Stimulated activated CD8-positive, alpha-beta memory T cell treated with anti-CD3 and anti-CD28 coated beads, Interleukin-7, amount 100 ng/mL, for 1 hour (primary cell): ENCODE measurements at places on chromosomes 3 and 15.

DNA sequence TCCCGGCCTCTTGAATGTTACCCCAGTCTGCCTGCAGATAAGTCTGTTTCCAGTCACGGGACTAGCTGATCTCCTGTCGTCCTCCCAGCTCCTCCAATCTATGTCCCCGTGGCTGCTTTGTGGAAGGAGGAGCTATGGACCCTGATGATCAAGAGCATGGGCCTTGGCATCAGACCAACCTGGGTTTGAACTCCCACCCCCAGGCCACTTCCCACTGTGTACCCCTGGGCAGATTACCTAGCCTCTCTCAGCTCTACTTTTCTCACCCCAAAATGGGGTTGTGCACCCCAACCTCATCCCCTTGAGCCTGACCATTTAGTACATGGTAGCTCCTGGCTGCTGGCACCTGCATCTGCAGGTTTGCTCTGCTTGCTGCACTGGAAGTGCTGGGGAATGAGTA is 55.8 kb downstream of the GASK1A start:
- no peak for DNase-seq

DNA sequence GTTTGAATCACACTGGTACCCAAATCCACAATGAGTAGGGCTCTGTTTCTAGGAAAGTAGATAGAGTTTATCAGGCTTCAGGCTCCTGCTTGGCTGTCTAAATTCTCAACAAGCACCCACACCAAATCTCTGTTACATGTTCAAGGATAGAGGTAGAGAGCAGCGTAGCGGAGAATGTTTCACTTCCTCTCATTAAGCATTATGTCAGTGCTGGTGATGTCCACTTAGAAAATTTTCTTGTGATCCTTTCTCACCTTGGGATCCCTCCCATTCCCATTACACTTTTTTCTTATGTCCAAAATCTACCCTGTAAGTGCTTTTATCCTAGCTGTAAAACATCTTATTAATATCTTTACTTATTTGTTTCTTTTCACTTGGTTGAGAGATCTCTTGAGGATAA is 34.7 kb upstream of the GCSAM start:
- no peak for DNase-seq

- no peak for DNase-seq
These were observed 10.1 kb upstream of the GOLGA8J start for GRCh38 chr15:30072630-30073029.

- DNase-seq: no peak
These were observed 21.5 kb downstream of the CD86 start for GRCh38 chr3:122076491-122077292.

GRCh38 chr15:47332481-47332880 is 384.8 kb upstream of the SEMA6D start:
- no peak for DNase-seq

- DNase-seq: no peak
These were observed 79.1 kb upstream of the FOXB1 start for GRCh38 chr15:59924812-59925522.

DNA sequence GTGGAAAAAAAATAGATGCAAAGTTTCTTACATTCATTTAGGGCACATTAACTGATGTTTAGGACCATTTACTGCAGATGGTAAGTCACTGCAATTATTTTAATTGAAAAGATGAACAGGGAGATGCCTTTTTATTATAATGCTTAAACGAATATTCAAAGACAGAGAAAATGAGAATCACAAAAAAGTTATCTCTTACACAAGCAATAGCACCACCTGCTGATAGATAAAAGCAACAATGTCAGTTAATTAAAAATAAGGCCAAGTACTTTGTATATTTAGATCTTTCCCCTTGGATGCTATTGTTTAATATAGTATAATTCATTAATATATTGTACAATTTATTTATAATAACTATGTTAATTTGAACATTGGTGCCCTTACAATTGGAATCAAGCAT is 55.9 kb downstream of the IFT80 start:
- DNase-seq: no peak

GRCh38 chr3:191476066-191476772 is 15.3 kb downstream of the PYDC2 start:
- no peak for DNase-seq

GRCh38 chr15:53739651-53740050 is 19.8 kb downstream of the WDR72 start:
- no peak for DNase-seq

- DNase-seq: no peak
These were observed at the start of gene ACP3 for GRCh38 chr3:132317229-132317948. TSS of gene ACP3 (plus strand) at chr3:132317407. CDS start at chr3:132317457, 50 bp downstream.

DNA sequence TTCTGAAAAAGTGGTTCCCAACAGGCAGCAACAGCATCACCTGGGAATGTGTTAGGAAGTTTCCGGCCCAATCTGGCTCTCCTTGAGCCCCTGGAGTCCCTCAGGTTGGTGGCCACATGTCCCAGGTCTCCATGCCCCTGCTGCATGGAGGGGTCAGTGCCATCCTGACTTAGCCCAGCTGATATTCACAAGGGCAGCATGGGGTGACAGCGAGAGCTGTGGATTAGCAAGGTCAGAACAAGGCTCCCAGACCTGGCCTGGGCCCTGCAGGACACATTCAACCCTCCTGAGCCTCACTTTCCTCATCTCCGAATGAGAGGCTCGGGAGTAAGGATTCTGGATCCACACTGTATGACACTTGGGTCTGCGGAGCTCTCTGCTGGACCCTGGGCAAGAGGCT is 243.8 kb upstream of the TLE3 start:
- DNase-seq: no peak

DNA sequence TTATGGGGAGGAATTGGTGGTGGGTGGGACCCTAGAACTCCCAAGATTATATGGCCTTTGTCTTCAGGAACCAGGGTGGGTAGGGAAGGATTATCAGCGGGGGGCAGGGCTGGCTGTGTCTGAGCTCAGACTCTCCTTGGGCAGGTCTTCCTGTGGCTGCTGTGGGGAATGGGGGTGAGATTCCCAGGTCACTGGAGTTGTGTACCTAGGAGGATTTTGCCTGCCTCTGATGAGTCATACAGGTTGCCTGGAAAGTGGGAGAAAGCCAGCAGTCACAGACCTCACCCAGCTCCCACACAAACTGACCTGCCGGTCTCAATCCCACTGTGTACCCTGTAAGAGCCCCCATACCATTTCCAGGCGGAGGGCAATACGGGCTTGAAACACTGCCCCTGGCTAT is 209.9 kb upstream of the CNTN3 start:
- DNase-seq: no peak

GRCh38 chr3:146953511-146953981 is 348.4 kb upstream of the PLSCR5 start:
- no peak for DNase-seq

GRCh38 chr15:99438691-99439523 is 126.9 kb upstream of the MEF2A start:
- DNase-seq: no peak

- no peak for DNase-seq
These were observed 204.9 kb downstream of the CADPS start for GRCh38 chr3:62670351-62670750.

DNA sequence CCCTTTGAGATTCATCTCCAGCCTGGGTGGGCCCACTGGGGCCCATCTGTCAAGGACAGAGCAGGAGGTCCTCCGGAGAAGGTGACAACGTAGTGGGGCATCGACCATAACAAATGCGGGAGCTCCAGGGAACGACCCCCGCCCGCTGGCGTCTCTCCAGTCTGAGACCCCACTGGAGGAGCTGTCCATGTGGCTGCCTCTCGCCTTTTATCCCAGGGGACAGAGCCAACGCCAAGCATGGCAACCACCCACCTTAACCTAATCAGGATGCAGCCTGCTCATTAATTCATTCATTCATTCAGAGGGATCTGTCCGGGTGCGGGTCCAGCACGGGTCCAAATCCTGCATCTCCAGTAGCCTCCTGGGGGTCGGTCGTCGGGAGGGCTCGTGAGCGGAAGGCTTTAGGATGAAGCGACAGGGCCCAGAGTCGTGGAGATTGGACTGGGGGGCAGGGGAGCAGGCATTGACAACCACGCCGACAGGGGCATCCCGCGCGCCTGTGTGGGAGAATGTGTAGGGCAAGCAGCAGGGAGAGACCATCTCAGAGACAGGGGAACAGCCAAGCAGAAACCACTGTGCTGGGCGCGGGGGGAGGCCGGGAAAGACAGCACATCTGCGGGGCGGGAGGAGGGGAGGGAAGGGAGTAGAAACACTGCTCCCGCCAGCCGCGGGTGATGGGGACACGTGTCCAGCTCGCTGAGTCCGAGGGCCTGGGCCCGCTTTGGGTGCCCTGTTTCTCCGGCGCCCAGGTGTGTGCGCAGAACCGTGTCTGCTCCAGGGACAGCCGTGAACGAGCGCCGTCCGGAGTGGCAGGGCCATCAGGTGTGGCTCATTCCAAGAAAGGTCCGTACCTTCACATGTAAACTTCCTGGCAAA is 1.9 kb downstream of the PIGZ start:
- DNase-seq: no peak

DNA sequence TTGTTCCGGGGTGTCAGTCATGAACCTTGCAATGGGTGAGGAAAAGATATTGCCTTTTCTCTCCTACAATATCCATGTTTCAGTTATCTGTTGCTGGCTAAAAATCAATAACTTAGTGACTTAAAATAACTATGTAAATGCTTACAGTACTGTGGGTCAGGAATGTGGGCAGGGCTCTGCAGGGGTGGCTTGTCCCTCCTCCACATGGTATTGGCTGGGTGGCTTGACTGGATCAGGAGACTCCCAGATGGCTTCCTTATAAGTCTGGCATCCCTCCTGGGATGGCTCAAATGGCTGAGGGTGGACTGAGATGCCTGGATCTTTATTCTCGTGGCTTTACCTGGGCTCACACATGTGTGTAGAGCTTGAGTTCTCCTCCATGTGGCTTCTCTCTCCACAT is 47.5 kb downstream of the GTPBP8 start:
- DNase-seq: no peak

DNA sequence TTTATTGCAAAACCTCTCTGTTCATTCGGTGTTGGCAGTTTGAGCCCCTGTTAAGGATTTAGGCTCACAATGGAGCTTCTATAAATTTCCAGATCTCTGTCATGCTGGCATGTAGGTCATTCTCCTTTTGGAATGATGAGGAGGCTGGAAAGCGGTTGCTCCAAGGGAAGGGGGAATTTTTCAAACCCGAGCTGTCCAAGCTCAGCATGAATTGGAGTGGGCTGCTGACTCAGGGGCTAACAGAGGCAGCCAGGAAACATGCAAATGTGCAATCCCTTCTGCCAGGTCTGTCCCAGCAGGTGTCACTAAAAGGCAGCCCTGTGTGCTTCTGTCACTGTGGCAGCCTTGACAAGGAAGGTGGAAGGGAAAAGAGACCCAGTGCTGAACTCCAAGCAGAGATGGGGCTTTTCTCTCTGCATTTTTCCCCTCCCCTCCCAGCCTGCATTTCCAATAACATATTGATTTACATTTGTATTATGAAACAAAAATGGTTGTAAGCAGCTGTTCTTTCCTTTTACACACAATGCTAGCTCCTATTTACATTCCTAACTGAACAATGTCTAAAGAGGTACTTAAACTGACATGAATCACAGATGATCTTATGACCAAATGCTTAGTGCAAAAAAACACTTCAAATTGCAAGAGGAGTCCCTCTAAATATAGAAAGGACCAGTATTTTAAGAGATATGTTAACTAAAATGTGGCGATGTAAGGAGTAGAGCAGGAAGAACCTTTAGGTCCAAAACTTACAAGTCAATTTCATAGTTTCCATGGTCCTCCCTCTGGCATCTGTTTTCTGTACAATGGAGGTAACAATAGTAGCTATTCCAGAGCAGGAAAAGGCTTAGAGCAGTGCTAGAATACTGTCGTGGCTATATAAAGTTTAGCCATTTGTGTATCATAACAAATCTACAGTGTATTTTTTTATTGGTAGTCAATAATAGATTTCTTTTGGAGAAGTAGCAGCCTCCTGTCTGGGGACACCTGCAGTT is 84.5 kb upstream of the ATP10A start:
- DNase-seq: no peak

GRCh38 chr3:33941804-33942203 is 143.4 kb downstream of the PDCD6IP start:
- DNase-seq: no peak

DNA sequence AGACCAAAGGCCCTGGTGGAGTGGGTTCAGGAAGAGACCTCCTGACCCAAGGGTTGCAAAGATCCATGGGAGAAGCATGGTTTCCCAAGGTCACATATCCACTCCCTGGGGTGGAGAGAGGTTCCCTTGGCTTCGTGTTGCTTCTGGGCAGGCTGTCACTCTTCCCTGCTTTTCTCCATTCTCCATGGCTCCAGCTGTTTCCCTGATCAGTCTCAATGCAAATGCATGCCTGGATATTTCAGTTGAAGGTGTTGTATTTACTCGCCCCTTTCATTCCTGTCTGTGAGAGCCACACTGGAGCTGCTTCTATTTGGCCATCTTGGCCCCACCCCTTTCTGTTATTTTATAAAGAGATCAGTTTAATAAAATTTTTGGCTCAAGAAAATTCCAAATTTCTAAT is 95.0 kb upstream of the PLSCR4 start:
- DNase-seq: no peak
